ENCODE measurements at places on chromosomes 1 and 21.

DNA sequence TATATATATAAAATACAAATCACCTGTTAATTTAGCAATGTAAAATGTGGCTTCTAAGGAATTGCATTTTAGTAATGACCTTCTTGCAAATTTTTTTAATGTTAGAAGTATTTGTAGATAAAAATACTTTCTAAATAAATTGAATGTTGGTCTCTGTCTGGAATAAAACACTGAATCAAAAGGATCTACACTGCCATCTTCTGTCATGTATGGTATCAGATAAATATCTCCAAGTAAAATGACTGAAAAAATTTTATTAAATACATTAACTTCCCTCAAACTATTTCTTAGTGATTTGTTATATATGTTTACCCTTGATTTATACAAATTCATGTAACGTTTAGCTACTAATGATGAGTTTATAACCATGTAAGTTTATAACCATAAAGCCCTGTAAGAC is 2029.3 kb downstream of the MRPL39 start:
- no peak for DNase-seq

GRCh38 chr21:44443891-44444285 is 11.4 kb upstream of the LRRC3 start:
- DNase-seq, result no peak

DNA sequence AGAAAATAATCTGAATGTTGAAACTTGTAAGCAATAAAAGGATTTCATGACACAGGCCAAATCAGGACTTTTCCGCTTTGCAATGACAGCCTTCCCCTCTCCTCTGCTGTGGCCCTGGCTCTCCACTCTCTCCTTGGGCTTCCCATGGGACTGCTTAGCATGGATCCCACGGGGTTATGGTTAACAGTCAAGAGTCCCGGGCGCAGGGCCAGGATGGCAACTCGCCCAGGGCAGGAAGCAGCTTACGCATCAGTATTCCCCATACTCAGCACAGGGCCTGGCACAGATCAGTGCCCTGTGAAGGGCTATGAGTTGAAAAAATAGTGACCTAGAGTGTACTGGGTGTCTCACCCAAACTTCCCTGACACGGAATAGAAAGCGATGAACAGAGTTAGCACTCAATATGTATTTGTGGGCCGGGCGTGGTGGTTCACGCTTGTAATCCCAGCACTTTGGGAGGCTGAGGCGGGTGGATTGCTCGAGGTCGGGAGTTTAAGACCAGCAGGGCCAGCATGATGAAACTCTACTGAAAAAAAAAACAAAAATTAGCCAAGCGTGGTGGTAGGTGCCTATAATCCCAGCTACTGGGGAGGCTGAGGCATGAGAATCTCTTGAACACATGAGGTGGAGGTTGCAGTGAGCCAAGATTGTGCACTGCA is 29.1 kb upstream of the GRHL3 start:
- peak; percentile 76 for DNase-seq

DNA sequence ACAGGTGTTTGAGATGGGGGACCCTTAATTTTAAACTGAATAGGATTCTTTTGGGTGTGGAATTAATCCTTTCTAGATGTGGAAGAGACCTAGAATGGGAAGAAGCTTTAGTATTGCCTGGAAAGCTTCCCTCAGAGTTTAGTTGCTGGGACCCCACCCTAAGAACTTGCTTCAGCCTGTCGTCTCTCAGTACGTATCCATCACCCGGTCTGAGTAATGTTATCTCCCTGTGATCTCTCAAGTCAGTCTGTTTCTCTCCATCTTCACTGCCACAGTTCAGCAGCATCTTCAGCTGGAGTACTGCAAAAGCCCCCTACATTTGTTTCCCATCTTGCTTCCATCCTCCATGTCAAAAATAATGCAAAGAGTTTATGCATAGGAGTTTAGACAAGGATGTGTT is 28.9 kb downstream of the CNST start:
- DNase-seq, result no peak

GRCh38 chr1:160777486-160778089 is 18.4 kb upstream of the LY9 start:
- no peak for DNase-seq

GRCh38 chr1:37240897-37241296 is 206.6 kb upstream of the GRIK3 start:
- DNase-seq, result peak; percentile 44

DNA sequence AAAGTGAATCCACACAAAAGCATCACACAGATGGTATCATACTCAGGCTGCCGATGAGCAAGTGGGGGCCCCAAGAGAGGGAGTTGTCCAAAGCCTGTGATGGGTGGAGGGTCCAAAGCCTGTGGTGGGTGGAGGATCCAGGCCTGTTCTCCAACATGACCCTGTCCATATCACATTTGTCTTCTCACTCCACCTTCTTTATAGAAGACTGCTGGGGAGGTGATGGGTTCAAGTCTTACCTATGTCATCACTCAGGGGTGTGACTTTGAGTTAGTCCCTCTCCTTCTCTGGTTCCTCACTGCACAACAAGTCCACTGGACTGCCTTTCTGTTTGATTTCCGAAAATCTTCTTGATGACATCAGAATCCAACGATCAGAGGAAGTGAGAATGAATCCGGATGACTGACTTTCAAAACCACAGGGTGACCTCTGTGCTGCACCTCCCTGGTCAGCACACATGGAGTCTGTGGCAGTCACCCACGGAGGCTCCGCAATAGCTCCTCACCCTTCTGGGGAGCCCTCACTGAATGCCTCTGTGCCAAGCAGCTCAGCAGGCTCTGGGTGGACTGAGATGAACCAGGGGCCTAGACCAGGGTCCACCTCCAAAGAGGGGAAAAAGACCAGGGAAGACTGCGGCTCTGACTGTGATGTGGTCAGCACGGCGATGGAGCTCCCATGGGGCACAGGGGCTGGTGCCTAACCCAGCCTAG is 166.8 kb downstream of the HIVEP3 start:
- no peak for DNase-seq

GRCh38 chr1:29924017-29924431 is 687.7 kb downstream of the PTPRU start:
- no peak for DNase-seq

DNA sequence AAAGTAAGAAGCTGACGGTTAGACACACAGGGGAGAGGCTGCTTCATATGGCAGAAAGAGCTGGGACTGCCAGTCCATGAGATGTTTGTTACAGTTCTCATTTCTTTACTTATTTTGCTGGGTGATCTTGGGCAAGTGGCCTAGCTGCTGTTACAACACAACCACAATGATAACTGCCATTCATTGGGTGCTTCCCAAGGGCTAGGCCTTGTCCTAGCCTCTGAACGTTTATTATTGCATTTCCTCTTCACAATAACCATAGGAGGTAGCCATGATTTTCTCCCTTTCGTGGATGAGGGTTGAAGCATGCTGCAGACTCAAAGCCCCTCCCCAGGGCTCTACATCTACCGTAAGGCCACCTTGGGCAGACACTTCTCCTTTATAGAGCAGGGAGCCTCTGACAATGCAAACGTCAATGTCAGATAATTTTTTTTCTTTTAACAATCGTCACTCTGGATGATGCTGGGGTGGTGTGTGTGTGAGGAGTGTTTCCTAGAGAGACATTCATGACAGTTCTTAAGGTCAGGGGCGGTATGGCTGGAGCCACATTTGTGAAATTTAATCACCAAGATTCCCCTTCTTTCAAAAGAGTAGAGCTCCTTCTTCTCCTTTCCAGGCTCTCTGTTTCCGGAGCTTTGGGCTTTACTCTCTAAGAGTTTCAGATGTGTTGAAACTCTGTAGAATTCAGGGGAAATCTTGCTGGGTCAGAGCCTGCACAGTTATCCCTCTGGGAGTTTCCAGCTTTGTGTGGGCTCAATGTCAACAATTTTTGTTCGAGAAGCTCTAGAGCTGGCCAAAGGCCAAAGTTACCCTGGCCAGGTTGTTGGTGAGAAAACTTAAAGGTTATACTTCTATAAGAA is 138.5 kb upstream of the SGIP1 start:
- no peak for DNase-seq

- peak; percentile 90 for DNase-seq
These were observed 16.1 kb upstream of the MYCL start for GRCh38 chr1:39917825-39918224.

GRCh38 chr21:29196670-29197191 is 66.3 kb downstream of the MAP3K7CL start:
- no peak for DNase-seq

GRCh38 chr1:53734650-53735211 is 4.2 kb downstream of the GLIS1 start:
- DNase-seq, result no peak

DNA sequence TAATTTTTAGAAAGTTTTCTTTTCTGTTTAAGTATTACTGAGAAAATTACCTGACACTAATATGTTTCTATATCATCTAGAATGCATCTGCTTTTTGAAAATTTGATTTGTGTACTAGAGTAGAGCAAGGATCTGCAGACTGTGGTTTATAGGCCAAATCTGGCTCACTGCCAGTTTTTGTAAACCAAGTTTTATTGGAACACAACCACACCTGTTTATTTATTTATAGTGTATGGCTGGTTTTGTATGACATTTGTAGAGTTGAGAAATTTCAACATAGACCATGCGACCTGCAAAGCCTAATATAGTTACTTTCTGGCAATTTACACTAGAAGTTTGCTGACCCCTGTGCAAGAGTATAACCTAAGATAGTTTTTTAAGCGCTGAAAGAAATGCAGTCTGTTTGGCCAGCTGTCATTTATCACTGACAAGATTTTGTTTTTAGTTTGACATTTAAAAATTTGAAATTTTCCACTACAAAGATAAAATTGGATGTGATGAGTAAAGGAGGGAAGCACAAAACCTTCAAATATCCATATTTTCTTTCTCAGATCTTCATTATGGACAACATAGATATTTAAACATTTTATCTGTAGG is 36.1 kb upstream of the CACYBP start:
- no peak for DNase-seq
